ENCODE measurements at places on chromosomes 7 and 10.

DNA sequence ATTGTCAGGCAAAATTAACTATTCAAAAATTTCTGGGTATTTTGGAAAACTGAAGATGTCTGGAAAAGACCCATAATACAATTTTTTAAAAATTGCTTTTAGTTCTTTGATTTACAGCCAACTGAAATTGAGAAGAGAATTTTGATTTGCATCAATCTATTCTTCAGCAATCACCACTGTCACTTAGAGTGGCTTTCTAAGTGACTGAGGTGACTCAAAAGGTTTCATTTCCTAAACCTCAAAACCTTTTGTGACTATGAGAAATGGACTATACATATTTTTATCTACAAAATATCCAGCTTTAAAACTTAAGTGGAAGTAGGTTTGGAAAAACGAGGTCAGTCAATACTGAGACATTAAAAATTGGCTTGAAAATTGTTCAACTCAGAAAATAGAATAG lies 60.0 kb downstream of the ENO4 start:
- H3K27me3 ChIP-seq: no peaks in the 10 kb centered on the region
- no peak overlapping the region for H3K27ac ChIP-seq
- H3K4me1 ChIP-seq: no peaks in the 10 kb centered on the region

GRCh38 chr10:49183596-49184542 lies 4.3 kb downstream of the TMEM273 start:
- peaks cover 11% of the 10 kb centered on the region for H3K27me3 ChIP-seq
- H3K36me3 ChIP-seq: no peaks in the 10 kb centered on the region
- no peak overlapping the region for H3K27ac ChIP-seq
- no peak for DNase-seq

GRCh38 chr10:21681156-21681555 lies 147.1 kb downstream of the MLLT10 start:
- H3K4me3 ChIP-seq: no peak overlapping the region
- no peaks in the 10 kb centered on the region for H3K27me3 ChIP-seq
- H3K36me3 ChIP-seq: no peaks in the 10 kb centered on the region
- H3K27ac ChIP-seq: no peak overlapping the region

DNA sequence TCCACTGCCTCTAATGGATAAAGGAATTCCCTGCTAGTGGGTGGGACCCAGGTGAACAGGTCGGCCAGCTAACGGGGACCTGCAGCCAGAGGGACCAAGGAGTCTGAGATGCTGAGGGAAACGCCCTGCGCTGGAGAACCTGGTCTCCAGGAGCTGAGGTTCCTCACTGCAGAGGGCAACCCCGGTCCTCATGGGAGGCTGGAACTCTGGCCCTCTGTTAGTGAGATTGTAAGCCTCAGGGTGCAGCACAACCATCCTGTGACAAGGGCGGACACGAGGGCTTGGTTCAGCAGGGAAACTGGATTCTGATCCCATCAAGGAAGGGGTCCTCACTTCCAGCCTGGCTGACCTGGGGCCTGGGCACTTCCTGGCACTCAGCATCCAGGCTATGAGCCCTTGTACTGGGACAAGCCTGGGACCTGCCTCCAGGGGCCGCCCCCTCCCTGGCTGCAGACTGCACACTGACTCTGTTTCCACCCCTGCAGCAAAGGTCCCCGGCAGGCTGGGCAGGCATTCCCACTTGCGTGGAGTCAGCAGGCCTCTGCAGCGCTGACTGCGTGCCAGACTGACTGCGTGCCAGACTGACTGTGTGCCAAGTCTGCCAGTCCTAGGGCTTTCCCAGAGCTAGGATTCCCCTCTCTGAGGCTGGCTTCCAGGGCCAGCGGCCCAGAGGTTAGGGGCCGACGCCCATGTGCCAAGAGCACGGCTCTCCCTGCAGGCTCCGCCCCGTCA lies 143.2 kb downstream of the MAPK8 start:
- peak; percentile 1 for DNase-seq
- peaks cover 18% of the 10 kb centered on the region for H3K4me1 ChIP-seq
- H3K4me3 ChIP-seq: no peak overlapping the region
- H3K27me3 ChIP-seq: no peaks in the 10 kb centered on the region

- H3K4me1 ChIP-seq: peaks cover 18% of the 10 kb centered on the region
- peak overlapping the region; percentile 68 for H3K4me3 ChIP-seq
- H3K27me3 ChIP-seq: no peaks in the 10 kb centered on the region
- peak; percentile 92 for DNase-seq
Observed at GRCh38 chr7:96321031-96321657, 754 bp downstream of the SLC25A13 start.

DNA sequence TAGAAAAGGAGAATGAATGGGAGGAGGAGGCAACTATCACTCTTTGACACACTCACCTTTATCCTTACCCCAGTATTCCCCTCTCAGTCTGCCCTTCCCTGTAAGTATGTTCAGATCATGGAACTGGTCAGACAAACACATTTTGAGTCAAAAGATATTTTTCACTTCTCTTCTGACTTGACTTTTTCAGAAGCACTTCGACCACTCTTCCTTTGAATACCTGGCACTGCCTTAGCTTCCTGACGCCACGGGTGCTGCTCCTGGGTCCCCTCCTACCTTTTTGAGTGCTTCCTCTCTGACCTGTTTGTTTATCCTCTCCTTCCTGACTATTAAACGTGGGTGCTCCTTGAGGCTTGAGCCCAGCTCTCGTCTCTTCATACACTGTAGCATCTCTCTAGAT lies 19.8 kb upstream of the C10orf67 start:
- H3K4me1 ChIP-seq: no peaks in the 10 kb centered on the region
- DNase-seq: no peak
- no peak overlapping the region for H3K4me3 ChIP-seq
- H3K27me3 ChIP-seq: no peaks in the 10 kb centered on the region

DNA sequence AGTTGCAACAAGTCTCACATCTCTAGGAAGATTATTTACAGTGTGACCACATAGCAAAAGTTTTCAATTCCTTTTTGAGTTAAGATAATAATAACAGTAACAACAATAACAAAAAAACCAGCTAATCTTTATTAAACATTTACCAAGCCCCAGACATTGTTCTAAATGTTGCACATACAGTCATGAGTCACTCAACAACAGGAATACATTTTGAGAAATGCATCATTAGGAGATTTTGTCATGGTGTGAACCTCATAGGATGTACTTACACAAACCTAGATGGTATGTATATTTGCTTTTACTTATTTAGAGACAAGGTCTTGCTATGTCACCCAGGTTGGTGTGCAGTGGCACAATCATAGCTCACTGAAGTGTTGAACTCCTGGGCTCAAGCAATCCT lies 52.0 kb downstream of the SPAM1 start:
- no peak for DNase-seq
- no peaks in the 10 kb centered on the region for H3K27me3 ChIP-seq
- no peaks in the 10 kb centered on the region for H3K4me1 ChIP-seq

GRCh38 chr10:6743291-6743849 lies 163.3 kb upstream of the PRKCQ start:
- no peaks in the 10 kb centered on the region for H3K27me3 ChIP-seq
- DNase-seq: no peak
- no peak overlapping the region for H3K27ac ChIP-seq
- H3K36me3 ChIP-seq: no peaks in the 10 kb centered on the region
- peaks cover 10% of the 10 kb centered on the region for H3K4me1 ChIP-seq

GRCh38 chr10:51691135-51691534 lies 8.3 kb downstream of the CSTF2T start:
- no peaks in the 10 kb centered on the region for H3K4me1 ChIP-seq
- no peak overlapping the region for H3K27ac ChIP-seq
- no peak overlapping the region for H3K4me3 ChIP-seq
- no peaks in the 10 kb centered on the region for H3K27me3 ChIP-seq
- H3K36me3 ChIP-seq: no peaks in the 10 kb centered on the region

DNA sequence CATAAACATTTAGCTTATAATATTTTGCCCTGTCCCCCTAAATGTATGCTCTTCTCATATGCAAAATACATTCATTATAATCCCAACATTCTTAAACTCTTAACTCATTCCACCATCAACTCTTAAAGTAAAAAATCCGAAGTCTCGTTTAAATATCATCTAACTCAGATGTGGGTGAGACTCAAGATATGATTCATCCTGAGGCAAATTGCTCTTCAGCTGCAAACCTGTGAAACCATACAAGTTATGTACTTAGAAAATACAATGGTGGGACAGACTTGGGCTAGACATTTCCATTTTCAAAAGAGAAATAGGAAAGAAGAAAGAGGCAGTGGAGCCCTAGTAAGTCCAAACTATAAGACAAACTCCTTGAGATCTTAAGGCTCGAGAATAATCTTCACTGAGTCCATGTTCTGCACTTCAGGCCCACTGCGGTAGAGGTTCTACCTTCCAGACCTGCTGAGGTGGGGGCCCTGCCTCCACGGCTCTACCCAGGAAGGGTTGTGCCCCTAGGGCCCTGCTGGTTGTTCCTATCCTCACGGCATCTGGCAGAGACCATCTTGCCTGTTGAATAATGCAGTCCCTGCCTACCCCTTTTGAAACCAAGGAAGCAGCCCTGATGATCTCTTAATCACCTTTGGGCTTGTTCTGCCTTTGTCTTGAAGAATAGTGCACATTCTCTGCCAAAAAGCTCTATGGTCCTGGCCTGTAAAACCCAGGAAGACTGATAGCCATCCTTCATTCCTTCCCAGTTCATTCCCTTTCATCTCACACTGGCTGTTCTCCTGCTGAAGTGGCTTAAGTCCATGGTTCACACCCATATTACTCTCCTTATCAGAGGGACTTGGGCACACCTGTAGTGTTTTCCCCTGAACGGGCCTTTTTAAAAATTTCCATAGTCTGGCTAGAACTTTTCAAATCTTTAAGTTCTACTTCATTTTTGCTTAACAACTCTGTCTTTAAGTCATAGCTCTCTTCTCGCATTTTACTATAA lies 37.3 kb downstream of the INPP5F start:
- H3K27ac ChIP-seq: peak overlapping the region; percentile 41
- H3K4me3 ChIP-seq: no peak overlapping the region
- no peak for DNase-seq
- H3K36me3 ChIP-seq: no peaks in the 10 kb centered on the region

- H3K36me3 ChIP-seq: no peaks in the 10 kb centered on the region
- DNase-seq: no peak
- H3K27me3 ChIP-seq: no peaks in the 10 kb centered on the region
- H3K27ac ChIP-seq: no peak overlapping the region
- H3K4me1 ChIP-seq: no peaks in the 10 kb centered on the region
- no peak overlapping the region for H3K4me3 ChIP-seq
Observed at GRCh38 chr10:127254276-127254675, 57.9 kb upstream of the INSYN2A start.

DNA sequence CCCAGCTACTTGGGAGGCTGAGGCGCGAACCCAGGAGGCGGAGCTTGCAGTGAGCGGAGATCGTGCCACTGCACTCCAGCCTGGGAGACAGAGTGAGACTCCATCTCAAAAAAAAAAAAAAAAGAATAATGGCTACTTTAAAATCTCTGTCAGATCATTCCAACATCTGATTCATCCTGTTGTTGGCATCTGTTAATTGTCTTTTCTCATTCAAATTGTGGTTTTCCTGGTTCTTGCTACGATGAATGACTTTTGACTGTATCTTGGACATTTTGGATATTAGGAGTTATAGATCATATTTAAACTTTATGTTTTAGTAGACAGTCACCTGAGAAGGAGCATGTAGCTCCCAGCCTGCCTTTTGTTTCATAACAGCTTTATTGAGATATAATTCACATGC lies 8.5 kb downstream of the TPST1 start:
- no peaks in the 10 kb centered on the region for H3K4me1 ChIP-seq
- DNase-seq: no peak
- H3K27ac ChIP-seq: no peak overlapping the region
- H3K36me3 ChIP-seq: no peaks in the 10 kb centered on the region
- H3K27me3 ChIP-seq: no peaks in the 10 kb centered on the region

GRCh38 chr7:145848691-145849090 lies 267.9 kb upstream of the CNTNAP2 start:
- no peak overlapping the region for H3K27ac ChIP-seq
- no peaks in the 10 kb centered on the region for H3K4me1 ChIP-seq
- no peaks in the 10 kb centered on the region for H3K36me3 ChIP-seq
- no peak overlapping the region for H3K4me3 ChIP-seq

DNA sequence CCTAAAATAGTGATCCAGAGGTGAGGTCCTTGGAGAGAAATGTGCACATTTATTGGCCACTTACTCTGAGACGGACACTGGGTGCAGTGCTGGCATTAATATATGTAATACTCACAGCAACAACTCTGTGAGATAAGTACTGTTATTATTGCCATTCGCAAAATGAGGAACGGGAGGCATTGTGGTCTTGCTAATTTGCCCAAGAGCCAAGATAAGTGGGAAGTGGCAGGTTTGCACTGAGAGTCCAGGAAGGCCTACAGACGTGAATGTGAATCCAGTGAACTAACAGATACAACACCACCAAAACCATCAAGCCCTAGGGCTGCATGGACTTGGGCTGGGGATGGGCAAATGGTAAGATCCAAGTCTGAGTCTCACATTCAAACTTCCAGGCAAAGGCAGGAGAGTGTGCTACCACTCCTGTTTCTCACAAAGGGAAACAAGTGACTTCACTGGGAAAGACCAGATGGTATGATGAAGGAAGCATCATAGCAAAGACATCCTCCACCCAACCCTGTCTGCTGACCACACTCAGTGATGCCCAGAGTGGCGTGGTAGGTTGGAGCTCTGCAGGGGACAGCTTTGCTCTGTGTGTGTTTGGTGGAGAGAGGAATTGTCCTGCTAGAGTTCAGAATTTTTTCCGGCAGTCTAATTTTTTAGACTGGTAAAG lies 19.2 kb downstream of the TMEM273 start:
- H3K36me3 ChIP-seq: no peaks in the 10 kb centered on the region
- no peak for DNase-seq
- H3K27ac ChIP-seq: no peak overlapping the region
- no peak overlapping the region for H3K4me3 ChIP-seq

DNA sequence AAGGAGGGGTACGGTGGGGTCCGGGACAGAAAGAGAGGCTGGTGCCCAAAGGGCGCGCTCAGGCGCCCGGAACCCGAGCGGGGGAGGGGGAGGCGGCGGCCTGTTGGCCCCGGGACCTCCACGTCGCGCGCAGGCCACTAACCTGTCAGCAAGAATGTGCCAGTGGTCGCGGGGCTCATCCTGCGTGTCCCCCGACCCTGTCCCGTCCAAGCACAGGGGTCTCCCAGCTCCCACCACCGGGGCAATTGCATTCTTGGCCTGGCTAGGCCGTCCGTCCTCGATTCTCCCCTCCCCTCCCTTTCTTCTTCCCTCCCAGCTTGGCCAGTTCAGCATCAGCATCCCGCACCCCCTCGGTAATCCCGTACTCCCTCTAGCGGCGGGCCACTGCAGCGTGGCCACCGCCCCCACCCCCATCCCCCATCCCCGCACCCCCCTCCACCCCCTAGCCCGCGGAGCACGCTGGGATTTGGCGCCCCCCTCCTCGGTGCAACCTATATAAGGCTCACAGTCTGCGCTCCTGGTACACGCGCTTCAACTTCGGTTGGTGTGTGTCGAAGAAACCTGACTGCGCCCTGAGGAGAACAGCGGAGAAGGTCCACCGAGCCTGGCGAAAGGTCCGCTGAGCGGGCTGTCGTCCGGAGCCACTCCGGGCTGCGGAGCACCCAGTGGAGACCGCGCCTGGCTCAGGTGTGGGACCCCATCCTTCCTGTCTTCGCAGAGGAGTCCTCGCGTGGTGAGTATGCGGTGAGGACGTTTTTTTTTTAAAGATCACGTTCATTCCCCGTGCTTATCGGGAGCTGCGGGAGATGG lies at the start of gene SGCE:
Gene SGCE, minus strand, starts transcription at position 286 of the 810 bp plus-strand sequence. Its CDS starts 35 bp downstream, at position 251.
- H3K4me1 ChIP-seq: peaks cover 22% of the 10 kb centered on the region
- no peaks in the 10 kb centered on the region for H3K36me3 ChIP-seq
- H3K27me3 ChIP-seq: no peaks in the 10 kb centered on the region
- peak; percentile 90 for DNase-seq
